Tibial nerve (tissue), 4 donors: ENCODE measurements at places on chromosomes 5 and 9.

DNA sequence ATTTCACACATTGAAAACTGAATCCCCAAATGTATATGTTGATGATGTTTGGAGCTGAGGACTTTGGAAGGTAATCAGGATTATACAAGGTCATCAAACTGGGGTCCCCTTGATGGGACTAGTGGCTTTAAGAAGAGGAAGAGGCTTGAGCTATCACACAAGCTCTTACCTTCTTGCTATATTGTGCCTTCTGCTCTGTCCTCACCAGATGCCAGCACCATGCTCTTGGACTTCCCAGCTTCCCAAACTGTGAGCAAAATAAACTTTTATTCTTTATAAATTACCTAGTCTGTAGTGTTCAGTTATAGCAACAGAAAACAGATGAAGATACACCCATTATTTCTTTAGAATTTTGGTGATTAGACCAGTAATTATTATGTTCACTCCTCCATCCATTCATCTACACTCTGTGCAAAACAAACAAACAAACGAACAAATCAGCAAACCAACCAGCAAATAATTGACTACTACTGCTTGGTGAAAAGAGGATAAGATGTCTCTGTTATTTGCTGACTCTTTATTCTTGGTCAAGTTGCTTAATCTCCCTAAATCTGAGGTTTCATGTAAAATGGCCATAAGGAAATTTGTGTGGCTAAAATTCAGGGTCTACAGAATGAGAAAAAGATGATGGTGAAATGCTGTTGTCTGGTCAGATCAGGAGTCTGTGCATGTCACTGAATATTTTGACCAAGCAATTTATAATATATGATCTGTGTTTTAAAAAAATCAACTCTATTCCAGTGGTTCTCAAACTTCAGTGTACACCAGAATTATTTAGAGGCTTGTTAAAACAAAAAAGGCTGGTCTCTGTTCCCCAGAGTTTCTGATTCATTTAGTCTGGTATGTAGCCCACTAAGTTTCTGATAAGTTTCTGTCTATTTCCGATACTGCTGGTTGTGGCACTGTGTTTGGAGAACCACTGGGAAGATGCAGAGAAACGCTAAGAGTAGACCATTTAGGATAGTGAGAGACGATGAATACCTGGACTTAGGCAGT, 854.1 kb downstream of the MAT2B start:
- no peak for DNase-seq

- DNase-seq, result no peak
Observed at GRCh38 chr5:77171141-77171910, 39.2 kb upstream of the PDE8B start.

- DNase-seq, result no peak
Observed at GRCh38 chr5:123709422-123709821, 197.4 kb downstream of the CSNK1G3 start.

- DNase-seq, result peak; percentile 55
Observed at GRCh38 chr5:170552621-170553115, 48.8 kb downstream of the KCNIP1 start.
